ENCODE measurements at places on chromosomes 1 and 21.

GRCh38 chr1:26156285-26157038 lies 2.4 kb upstream of the FAM110D start:
- DNase-seq, result no peak

DNA sequence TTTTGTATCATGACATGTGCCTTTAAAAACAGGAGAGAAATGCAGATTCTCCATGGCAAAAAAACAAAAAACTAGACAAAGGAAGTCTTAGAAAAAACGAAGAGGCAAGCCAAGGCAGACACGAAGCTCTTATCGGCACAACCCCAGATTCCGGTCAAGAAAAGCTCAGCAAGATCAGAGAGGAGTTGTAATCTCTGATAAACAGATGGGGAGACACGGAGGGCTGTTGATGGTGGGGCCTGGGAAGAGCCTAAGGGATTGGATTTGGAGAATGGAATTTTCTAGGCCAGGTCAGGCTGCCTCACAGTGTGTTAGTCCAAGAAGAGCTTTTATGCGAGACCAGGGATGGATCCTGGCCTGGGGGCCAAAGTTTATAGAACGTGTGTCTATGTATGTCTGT lies 96.2 kb upstream of the AKT3 start:
- no peak for DNase-seq

GRCh38 chr1:4476394-4476793 lies 178.0 kb upstream of the AJAP1 start:
- no peak for DNase-seq

GRCh38 chr1:21662426-21663247 lies 6.5 kb downstream of the RAP1GAP start:
- no peak for DNase-seq

- no peak for DNase-seq
These were observed 51.1 kb downstream of the CSMD2 start for GRCh38 chr1:34113887-34114286.

DNA sequence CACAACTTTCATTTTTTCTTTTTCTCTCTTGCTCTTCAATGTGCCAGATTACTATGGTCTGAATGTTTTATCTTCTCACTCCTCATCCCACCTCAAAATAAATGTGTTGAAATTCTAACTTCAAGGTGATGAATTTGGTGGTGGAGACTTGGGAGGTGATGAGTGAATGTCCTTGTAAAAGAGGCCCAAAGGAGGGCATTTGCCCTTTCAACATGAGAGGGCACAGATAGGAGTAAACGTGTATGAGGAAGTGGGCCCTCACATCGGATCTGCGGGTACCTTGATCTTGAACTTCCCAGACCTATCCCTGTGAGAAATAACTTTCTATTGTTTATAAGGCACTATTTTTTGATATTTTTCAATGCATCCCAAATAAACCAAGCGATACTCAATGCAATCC lies 412.3 kb upstream of the ADGRL2 start:
- no peak for DNase-seq

GRCh38 chr1:171206204-171206977 lies 21.3 kb downstream of the FMO2 start:
- no peak for DNase-seq

GRCh38 chr1:41917835-41918449 lies 780 bp downstream of the HIVEP3 start:
- DNase-seq, result no peak

DNA sequence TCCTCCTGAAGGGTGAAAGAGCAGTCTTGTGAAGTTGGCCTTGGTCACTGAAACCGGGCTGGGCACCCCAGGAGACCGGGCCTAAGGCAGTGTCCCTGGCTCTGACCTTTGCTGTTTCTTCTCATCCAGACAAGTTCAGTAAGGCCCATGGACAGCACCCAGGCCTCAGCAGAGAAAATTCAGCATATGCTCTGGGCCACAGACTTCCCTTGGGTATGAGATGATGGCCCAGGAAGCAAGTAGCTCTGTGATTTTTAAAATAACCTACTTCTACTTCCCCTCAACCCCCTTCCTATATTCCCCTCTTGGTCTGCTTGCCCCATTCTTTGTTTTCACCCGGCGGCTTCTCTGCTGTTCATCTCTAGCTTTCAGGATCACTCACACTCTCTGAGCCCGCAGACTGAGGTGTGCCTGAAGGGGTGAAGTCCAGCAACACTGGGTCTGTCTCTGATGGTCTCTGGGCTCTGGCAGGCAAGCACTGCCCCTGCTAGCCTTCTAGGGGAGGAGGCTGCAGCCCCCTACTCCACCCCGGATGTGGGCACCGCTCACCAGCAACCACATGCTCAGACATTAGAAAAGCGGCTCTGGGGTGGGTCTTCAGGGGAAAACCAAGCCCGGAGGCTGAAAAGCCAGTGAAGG lies 2.9 kb upstream of the GPR25 start:
- DNase-seq, result no peak
